ENCODE measurements at places on chromosomes 2 and 18. TPM values are rescaled to one million over a fixed set of nuclear protein-coding genes. Genes with fewer than 3 reads are reported as not detected.

Gene PKDCC
- 61.4 TPM for total RNA-seq

Gene ERFE
- 7.7 TPM for total RNA-seq

DNA sequence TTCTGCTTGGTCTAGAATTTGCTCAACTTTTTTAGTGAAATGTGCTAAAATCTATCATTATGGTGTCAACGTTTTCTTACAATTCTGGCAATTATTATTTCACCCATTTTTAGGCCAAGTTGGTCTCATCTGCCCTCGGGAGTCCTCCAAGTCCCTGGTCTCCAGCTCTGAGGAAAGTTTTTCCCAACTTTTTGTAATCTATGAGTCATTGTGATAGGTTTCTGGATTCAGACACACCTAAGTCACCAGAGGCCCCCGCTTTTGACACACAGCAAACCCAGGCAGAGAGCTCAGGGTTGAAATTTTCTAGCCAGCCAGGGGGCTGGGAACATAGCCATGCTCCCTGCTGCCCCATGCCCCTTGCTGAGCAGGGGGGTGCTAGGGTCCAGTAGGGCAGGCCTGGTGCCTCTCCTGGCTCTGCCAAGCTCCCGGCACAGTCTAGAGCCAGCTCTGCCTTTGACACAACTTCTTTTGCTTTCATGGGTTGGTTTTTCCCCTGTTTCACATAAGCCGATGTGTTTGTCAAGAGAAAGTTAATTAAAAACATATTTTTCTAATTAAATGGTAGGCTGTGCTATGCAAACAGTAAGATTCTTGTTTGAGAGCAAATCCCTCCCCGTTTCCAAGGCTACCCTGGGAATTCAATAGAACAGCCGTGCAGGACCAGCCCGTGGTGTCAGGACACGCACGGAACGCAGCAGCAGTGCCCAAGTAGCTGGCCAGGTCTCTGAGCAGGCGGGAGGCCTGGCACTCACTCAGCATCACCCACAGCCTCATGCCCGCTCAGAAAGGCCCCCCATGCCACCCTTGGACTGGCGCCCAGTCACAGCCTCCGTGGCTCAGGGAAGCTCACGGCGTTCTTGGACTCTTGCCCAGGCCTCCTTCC is 25.5 kb upstream of the SNED1 start:
- H3K36me3 ChIP-seq: no peaks in the 10 kb centered on the region
- no peaks in the 10 kb centered on the region for H3K4me1 ChIP-seq
- peak; percentile 42 for DNase-seq
- no peak overlapping the region for H3K27ac ChIP-seq

Gene NTSR2
- total RNA-seq: not detected

DNA sequence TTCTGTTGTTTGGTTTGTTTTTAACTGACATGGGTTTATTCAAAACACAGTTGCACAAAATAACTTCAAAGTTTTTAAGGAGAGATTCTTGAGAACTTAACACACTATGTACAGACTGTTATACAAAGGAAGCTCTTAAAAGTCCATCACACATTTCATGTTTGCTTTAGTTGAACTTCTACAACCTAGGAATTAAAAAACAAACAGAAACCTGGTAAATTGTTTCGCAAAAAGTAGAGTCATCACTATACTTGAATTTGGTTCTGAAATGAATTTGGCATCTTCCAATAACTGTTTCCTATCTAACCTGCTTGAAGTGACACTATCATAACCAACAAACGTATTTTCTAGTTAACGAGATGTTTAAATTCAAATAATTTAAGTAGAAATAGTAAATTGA is 21.8 kb downstream of the TRIP12 start:
- no peak overlapping the region for H3K27ac ChIP-seq
- no peak for DNase-seq
- no peaks in the 10 kb centered on the region for H3K36me3 ChIP-seq

GRCh38 chr2:201182650-201183364 is at the start of gene CASP10:
TSS of gene CASP10 (plus strand) at chr2:201183141. CDS start at chr2:201185778, 2,637 bp downstream.
- H3K4me1 ChIP-seq: no peaks in the 10 kb centered on the region
- H3K27me3 ChIP-seq: no peaks in the 10 kb centered on the region
- no peak for DNase-seq

Gene LDLRAD4
- total RNA-seq: 59.9 TPM
